ENCODE measurements at places on chromosomes 16 and 17. TPM values are rescaled to one million over a fixed set of nuclear protein-coding genes. Genes with fewer than 3 reads are reported as not detected.

The RNF222 gene
- total RNA-seq: 0.18 TPM

DNA sequence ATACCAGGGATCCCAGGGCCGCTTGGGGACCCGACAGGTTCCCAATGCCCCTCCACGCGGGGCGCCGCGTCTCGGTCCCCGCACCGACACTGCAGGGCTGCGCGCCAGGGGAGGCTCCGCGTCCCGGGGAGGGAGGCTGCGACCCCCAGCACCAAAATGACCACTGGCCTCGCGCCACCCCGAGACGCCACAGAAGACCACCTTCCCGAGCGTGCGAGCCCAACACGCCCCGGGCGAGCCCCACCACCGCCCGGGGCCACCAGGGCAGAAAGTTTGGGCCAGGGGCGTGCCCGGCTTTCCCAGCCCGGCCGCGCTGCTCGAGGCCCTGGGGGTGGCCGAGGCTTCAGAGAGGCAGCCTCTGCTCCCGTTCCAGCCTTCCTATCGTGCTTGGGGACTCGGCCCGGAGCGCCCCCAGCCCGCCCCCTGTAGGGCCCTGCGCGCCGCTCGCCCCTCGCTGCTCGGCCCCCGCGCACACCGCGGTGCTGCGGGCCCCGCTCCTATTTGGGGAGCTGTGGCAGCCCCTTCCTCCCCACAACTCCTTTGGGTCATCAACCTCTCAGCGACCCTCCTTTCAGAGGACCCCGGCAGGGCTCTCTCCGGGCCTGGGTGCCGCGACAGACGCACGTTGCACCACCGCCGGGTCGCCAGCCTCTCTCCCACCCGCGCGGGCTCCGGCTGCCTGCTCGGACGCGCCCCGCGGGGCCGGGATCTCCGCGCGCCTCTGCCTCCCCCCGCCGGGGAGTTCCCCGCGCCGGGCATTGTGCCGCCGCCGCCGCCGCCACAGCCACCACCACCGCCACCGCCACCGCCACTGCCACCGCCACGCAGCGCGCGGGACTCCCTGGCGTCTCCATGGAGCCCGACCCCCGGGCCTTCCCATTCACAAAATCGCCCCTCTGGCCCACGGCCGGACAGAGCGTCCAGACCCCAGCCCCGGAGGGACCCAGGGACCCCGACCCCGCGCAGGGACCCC is 892 bp downstream of the RBFOX3 start:
- no peak for DNase-seq

DNA sequence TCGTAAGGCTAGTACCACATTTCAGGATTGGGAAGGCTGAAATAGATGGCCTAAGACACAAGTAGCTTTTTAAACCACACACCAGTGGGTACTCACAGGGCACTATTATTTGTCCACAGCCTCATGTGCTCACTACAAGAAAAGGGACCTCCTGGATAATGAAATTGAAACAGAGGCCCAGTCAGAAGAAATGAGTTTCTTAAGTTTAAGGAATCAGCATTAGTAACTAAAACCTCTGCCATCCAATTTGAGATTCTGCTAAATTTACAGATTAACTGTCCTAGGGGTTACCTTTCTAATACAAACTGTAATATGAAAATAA is 3.0 kb downstream of the USP7 start:
- no peak for DNase-seq

The KIF2B gene
- not detected for total RNA-seq

The TLCD2 gene
- total RNA-seq: 0.25 TPM

GRCh38 chr16:55663765-55664677 is 8.2 kb downstream of the SLC6A2 start:
- DNase-seq: no peak

DNA sequence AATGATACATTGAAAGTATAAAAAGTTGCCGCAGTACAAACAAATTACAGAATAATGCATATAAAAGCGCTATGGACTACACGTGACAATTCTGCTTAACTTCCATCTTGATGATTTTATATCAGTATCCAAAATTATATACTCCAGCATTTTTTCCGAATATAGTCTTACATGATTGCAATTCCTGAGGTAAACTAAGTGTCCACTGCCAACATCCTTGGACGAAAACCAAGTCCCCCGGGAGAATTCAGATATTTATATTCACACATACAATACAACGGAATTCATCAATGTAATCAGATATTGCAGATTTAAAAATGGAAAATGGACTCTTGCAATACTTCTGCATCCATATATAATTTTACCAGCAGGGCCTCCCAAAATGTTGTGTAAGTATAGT is 8.9 kb upstream of the MYH11 start:
- DNase-seq: no peak

DNA sequence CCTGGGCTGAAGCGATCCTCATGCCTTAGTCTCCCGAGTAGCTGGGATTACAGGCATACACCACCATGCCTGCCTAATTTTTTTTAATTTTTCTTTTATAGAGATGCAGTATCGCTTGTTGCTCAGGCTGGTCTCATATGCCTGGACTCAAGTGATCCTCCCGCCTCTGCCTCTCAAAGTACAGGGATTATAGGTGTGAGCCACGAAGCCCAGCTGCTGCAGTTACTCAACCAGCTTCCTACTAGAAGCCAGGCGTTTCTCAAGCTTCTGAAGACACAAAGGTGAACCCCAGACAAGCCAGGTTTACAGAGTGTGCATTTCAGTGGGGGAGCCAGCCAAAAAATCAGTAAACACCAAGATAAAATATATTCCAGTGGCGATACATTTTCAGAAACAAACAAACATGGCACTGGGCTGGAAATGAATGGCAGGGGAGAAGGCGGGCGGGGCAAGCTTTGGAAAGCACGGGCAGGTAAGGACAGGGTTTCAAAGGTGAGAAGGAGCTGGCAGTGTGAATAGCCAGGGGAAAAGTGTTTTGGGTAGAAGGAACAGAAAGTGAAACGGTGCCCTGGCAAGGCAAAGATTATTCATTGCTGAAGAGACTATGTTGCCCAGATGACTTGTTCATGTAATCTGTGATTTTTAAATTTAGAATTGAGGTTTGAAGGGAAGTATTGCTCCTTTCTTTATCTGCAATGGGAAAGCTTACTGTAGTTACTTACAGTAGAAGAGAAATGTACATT is 471.1 kb downstream of the WWOX start:
- DNase-seq: no peak

The SAP30BP gene
- total RNA-seq: 78.8 TPM

DNA sequence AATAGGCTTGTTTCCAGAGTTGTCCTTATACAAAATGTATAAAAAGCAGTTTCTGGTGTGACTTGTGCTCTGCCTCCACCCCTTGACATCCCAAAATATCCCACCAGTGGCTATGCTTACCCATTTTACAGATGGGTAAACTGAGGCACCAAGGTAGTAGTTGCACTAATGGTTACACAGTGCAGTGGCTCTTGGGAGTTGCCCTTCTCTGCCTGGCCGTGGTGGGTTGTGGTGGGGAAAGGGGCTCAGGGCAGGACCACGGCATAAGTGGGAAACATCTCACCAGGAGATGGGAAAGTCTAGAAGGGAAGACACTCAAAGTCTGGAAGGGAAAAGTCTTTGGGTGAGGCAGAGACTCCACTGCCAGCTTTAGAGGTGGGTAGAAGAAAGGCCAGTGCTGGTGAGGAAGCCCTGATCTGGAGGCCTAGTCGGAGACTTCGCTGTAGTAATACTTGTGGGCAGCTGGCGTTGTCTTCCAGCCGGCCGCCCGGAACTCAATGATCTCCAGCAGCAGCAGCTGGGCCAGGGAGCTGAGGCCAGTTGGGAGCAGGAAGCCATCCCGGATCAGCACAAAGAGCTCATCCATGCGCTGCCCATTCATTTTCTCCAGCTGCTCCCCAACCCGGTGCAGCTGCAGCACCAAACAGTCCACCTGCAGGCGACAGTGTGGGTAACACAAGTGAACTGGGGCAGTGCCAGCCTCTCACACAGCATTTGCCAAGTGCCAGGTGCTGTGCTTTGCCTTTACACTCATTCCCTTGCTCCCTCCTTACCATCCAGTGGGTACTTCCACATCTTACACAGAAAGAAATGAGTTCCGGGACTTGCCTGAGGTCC is 4.5 kb downstream of the MIF4GD start:
- no peak for DNase-seq

- no peak for DNase-seq
Measured at GRCh38 chr17:28948873-28949184, 2.5 kb downstream of the PHF12 start.

The PRDM7 gene
- total RNA-seq: not detected

DNA sequence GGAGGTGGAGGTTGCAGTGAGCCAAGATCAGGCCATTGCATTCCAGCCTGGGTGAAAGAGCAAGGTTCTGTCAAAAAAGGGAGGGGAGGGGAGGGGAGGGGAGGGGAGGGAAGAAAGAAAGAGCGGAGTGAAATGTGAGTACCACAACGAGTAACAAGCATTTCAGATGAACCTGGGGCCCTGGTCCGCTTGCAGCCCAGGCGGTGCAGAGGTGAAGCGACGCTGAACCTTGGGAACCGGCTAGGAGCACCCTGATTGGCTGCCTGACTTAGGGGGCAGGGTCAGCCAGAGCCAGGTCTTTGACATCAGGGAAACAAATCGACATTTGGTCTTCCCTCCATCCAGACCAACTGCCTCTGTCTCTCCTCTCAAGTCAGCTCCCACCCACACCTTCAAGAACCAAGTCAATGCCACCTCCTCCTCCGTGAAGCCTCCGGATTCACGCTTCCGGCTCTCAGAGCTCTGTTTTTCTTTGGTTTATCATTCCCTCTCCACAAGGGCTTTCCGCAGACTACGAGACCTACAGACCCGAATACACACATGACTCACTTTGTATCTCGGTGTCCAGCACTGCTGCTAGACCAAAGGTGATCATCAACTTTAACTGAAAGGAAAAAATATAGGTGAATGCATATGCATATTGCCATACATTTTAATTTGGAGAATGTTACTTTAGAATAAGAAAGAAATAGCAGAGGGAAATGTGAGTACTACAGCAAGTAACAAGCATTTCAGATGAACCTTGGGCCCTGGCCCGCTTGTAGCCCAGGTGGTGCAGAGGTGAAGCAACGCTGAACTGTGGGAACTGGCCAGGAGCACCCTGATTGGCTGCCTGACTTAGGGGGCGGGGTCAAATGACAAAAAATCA is 19.3 kb downstream of the OR1F1 start:
- no peak for DNase-seq

DNA sequence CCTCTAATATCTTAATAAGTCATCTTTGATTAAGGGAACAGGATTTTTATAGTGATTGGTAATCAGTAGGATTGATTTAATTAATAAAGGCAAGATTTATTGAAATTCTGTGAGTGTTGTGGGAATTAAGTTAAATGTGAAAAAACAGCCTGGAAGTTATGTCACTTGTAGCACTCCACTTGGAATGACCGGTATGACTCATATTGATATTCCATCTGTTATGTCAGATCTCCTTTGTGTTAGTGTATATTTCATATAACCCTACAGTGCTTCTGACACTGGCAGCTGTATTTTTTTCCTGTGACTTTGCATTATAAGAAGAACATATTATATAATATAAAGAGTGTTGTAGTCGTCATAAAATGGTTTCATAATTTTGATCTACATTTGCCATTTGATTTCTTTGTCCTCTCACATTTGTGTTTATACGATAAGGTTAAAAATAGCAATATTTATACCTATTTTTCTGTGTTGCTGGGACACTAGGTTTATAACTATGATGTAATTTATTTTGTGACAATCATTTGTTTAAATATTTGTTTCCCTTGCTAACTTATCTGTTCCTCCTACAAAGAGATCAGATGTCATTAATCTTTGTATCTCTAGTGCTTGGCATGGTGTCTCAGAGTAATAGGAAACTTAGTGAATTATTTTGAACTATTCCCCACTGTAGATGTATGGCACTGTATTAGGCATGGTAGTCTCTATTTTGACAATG is 249.0 kb downstream of the BCAS3 start:
- no peak for DNase-seq

DNA sequence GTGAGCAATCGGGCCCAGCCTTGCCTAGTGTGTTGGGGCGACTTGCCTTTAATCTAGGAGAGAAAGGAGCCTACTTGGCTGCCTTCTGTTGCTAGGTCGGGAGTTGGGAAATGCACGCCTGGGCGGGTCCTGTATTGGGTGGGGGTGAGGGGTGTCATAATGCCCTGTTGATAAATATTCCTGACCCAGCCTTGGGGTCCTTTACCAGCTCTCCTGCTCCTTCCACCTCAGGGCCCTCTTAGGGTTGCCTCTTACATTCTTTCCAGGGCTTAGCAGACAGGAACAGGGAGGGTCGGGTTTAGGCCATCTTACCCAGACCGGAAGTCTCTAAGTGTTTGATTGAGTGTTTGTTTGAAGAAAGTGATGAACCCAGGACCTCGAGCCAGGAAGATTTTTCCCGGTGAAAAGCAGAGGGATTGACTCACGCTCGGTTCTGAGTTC is 112.9 kb downstream of the SEC14L1 start:
- no peak for DNase-seq

The SLFN13 gene
- total RNA-seq: 37.9 TPM

- DNase-seq: no peak
Measured at GRCh38 chr17:32773856-32774694, 102.8 kb downstream of the MYO1D start.

The PPP1R1B gene
- total RNA-seq: 0.16 TPM

The TBC1D3B gene
- 4.3 TPM for total RNA-seq

- DNase-seq: no peak
Measured at GRCh38 chr17:44555099-44555498, 2.2 kb upstream of the FZD2 start.

GRCh38 chr17:14451729-14452191 is 150.9 kb downstream of the HS3ST3B1 start:
- DNase-seq: no peak

The FOXL1 gene
- not detected for total RNA-seq

The EIF4A3 gene
- total RNA-seq: 144 TPM

DNA sequence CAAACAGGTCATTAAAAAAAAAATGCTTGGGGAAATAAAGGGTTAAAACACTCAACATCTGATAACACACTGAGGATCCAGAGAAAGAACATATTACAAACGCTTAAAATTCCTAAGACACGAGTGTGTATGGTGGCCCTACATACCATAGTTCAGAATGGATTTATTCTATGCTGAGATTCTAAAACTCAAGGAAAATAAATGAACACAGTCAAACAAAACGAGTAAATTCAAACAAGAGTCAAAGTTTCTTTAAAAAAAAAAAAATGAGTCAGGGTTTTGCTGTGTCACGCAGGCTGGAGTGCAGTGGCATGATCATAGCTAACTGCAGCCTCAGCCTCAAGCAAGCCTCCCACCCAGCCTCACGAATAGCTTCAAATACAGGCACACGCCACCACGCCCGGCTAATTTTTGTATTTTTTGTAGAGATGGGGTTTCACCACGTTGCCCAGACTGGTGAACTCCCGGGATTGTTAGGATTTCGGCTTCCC is 17.4 kb downstream of the CRK start:
- DNase-seq: no peak

The KRT28 gene
- total RNA-seq: not detected

- DNase-seq: no peak
Measured at GRCh38 chr17:17549732-17550366, 41.7 kb downstream of the PEMT start.

DNA sequence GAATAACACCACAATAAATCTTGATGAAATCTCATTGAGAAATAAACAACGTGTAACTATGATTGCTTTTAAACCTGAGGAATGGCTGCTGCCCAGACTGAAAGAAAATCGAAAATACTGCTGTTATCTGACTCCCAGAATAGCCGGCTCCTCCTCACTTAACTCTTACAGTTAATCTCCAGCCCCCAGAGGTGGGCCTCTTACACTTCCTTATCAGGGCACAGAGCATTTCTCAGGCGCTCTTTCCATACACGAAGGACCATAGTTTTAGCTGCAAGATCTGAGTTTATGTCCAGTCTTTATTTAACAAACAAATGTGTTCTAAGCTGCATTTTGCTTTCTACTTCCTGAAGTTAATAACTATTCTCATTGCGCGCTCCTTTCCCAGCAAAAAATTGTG is 206.9 kb downstream of the MAP2K4 start:
- no peak for DNase-seq

- no peak for DNase-seq
Measured at GRCh38 chr17:49928837-49929475, 40.0 kb upstream of the DLX4 start.

- DNase-seq: no peak
Measured at GRCh38 chr16:82181461-82182185, 11.6 kb upstream of the MPHOSPH6 start.

All from activated naive CD4-positive, alpha-beta T cell treated with anti-CD3 and anti-CD28 coated beads, Interleukin-2, amount 50 U/mL, for 72 hours (primary cell).